ENCODE measurements at places on chromosomes 2 and 18. TPM values are rescaled to one million over a fixed set of nuclear protein-coding genes. Genes with fewer than 3 reads are reported as not detected.

GRCh38 chr2:224449212-224450147, 47.6 kb upstream of the FAM124B start:
- H3K27me3 ChIP-seq: no peaks in the 10 kb centered on the region
- no peaks in the 10 kb centered on the region for H3K4me1 ChIP-seq
- no peak for DNase-seq
- H3K4me3 ChIP-seq: no peak overlapping the region
- no peak overlapping the region for H3K27ac ChIP-seq

Gene EIF2AK3
- 20.8 TPM for total RNA-seq

DNA sequence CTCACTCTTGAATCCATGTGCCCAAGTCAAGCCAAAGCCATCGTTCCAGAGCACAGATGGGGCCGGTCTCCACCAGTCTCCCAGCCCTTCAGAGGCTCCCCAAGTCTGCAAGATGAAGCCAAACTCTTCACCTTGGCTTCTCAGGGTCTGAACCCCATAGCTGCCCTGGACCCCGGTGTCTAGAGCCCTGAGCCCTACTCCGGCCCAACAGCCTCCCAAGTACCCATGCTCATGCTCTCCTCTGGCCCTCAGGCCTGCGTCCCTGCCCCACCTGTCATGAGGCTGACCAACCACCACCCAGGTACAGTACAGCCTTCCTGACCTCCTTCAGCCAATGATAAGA, 46.0 kb downstream of the ZNF516 start:
- no peak overlapping the region for H3K4me3 ChIP-seq
- H3K27ac ChIP-seq: no peak overlapping the region
- no peaks in the 10 kb centered on the region for H3K36me3 ChIP-seq
- peaks cover 32% of the 10 kb centered on the region for H3K4me1 ChIP-seq
- DNase-seq: no peak

Gene CD226
- 5.0 TPM for total RNA-seq

- no peaks in the 10 kb centered on the region for H3K4me1 ChIP-seq
- no peak overlapping the region for H3K4me3 ChIP-seq
- no peaks in the 10 kb centered on the region for H3K27me3 ChIP-seq
- DNase-seq: no peak
Measured at GRCh38 chr2:80378-80777, 34.1 kb upstream of the FAM110C start.

- H3K27me3 ChIP-seq: no peaks in the 10 kb centered on the region
- H3K36me3 ChIP-seq: peaks cover 11% of the 10 kb centered on the region
- H3K4me3 ChIP-seq: no peak overlapping the region
- H3K4me1 ChIP-seq: no peaks in the 10 kb centered on the region
- DNase-seq: no peak
Measured at GRCh38 chr18:79916546-79917168, 34.8 kb downstream of the SLC66A2 start.

Gene AP1S3
- total RNA-seq: 85.3 TPM

Gene FKBP7
- 8.2 TPM for total RNA-seq

Gene DSEL
- total RNA-seq: 6.4 TPM

Gene SPC25
- 0.79 TPM for total RNA-seq

- no peaks in the 10 kb centered on the region for H3K27me3 ChIP-seq
- no peaks in the 10 kb centered on the region for H3K4me1 ChIP-seq
- no peaks in the 10 kb centered on the region for H3K36me3 ChIP-seq
- no peak for DNase-seq
- no peak overlapping the region for H3K27ac ChIP-seq
Measured at GRCh38 chr2:56229397-56230060, 45.7 kb downstream of the CCDC85A start.

DNA sequence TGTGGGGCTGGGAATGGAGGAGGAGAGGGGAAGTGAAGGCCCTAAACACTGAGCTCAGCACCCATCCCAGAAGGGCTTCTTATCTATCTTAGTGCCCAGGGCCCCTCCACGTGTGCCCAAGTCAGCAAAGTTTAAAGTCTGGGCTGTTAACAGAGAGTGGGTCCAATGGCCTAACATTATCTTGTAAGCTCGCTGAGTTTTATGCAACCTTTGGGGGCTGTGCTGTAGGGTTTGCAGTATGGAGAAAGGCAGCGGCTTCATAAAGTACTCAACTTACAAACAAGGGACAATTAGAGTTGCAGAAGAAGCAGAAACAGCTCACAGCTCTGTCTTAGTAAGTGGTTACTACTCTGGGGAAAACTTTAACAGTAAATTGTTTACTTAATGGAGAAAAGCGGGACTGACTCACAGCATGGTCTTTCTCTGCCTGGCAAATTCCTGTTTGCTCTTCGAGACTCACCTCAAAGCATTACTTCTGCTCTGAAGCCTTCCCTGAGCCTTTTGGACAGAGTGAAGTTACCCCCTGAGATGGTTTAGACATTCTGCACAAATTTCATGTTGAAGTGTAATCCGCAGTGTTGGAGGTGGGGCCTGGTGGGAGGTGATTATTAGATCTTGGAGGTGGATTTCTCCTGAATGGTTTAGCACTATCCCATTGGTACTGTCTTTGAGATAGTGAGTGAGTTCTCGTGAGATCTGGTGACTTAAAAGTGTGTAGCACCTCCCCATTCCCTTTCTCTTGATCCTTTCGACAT, 9.0 kb downstream of the ENOSF1 start:
- H3K27me3 ChIP-seq: no peaks in the 10 kb centered on the region
- H3K4me1 ChIP-seq: no peaks in the 10 kb centered on the region
- H3K27ac ChIP-seq: no peak overlapping the region
- no peak overlapping the region for H3K4me3 ChIP-seq
- no peak for DNase-seq

All from kidney (tissue), 22 donors.